Trophoblast cell (in vitro differentiated cells and primary cell): ENCODE measurements at places on chromosomes 1 and 21.

DNA sequence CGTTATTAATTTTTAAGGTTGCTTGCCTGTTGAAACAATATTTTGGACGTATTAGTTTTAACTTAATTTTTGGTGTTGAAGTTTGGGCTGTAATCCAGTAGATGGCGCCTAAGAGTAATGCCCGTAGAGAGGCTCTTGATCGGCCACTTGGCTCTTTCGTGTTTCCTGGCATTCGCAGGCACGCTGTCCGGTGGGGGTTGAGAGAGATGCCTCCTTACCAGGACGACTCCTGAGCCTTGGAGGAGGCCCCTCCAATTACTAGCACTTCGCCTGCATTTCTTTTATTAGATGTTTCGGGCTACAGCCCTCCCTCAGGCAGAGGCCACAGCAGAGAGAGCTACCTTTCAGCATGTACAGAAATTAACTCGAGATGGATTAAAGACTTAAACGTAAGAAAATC, 12.0 kb downstream of the OR2M4 start:
- peak; percentile 12 for DNase-seq

DNA sequence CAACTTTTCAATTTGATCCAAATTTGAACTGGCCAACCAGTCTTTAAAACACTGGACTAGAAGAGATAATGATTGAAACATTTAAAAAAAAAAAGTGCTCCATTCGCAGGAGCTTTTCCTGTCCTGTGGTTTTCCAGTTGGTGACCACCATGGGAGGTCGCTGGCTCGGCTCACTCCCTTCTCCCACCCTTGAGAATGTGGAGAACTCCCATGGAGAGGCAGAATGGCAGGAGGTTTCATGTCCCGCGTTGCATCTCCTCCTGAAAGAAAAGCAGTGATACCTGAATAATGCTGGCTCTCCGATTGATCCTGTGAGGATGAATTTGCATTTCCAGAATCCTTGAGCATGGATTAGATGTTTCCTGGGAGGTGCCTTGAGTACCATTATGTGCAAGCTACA, 16.5 kb upstream of the MPZL1 start:
- no peak for DNase-seq

- DNase-seq, result no peak
These were observed 156.7 kb upstream of the BACE2 start for GRCh38 chr21:41011098-41011731.

DNA sequence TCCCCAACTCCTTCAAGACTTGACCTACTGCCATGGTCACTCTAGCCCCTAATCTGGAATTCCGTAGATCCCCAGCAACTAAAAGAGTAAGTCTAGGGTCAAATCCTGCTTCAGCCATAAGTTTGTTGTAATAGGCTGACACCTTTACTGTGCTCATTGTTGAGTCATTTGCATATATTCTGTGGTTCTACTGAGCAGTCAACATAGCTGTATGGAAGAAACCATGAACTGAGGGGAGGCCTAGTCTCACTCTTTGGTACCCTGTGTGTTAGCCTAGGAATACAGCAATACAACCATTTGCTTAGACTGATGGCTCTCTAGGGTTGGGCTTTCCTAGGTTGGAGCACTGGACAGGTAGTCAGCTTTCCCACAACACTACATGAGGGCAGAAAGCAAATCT, 23.6 kb upstream of the SLC35D1 start:
- no peak for DNase-seq

GRCh38 chr21:36640721-36641244, 58.1 kb upstream of the SIM2 start:
- no peak for DNase-seq

- DNase-seq, result no peak
These were observed 647 bp downstream of the TSEN15 start for GRCh38 chr1:184052194-184052559.

GRCh38 chr1:33930346-33931110, 66.6 kb downstream of the HMGB4 start:
- no peak for DNase-seq

DNA sequence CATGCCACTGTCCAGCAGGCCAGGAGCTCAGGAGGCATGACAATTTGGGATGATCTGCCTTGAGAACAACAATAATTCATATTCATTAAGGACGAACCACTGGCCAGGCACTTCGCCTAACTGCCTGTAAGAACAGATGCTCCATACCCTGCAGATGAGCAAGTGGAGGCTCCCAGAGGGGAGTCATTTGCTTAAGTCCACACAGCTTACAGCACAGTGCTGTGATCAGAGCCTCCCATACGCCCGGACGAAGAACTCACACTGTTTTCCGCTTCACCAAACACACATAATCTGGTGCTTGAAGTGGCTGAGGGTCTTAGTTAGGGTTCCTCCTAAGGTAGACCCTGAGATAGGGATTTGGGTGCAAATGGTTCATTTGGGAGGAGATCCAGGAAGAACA, 93.4 kb upstream of the KLHDC7A start:
- no peak for DNase-seq

DNA sequence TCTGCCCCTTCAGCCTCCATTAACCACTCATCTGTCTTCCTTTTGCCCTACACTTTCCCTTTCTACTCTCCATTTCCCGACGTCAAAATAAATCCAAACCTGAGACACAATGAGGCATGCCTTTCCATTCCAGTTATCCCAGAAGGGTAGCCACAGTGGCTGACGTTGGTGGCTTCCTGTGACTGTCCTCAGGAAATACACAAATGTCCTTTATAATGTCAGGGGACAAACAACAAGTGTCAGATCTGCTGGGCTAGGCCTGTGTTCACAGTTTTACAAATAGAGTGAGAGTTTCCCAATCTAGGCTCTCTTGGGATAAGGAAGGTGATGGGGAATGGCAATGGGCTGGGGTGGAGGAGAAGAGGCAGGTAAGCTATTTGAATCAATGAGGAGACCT, 135.3 kb downstream of the BRINP2 start:
- DNase-seq, result no peak

DNA sequence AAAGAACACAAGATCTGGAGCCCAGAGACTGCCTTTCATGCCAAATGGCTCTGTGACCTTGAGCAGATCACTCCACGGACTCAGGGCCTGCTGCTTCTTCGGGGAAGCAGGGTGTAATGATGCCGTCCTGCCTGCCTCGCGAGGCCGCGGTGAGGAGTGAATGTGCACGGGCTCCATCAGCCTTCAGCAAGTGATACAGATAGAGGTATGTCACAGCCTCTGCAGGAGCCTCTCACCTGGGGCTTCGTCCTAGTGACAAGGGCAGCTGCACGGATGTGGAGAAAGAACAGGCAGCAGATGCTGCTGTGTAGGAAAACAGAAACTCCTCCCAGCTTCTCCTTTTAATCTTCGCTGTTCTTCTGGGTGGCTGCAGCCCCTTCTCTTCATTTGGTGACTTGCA, 127.5 kb downstream of the KCNN3 start:
- no peak for DNase-seq

DNA sequence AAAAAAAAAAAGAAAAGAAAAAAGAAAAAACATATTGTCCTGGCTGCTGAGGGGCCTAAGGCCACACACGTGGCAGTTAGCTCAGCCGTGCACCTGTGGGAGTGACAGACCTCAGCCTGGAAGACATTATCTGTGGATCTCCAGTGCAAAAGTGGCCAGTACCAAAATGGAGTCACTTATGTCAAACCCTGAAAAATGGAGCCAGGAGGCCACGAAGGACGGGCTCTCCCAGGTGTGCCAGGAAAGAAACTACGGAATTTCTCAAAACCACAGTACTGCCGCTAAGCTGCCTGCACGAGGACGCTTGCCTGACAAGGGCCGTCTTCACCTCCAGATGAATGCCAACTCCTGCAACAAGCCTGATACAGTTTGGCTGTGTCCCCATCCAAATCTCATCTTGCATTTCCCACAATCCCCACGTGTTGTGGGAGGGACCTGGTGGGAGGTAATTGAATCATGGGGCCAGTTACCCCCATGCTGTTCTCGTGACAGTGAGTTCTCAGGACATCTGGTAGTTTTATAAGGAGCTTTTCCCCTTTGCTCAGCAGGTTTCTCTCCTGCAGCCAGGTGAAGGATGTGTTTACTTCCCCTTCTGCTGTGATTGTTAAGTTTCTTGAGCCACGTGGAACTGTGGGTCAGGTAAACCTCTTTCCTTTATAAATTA, 5.3 kb upstream of the MIB2 start:
- no peak for DNase-seq

GRCh38 chr1:198185759-198186158, 29.0 kb downstream of the NEK7 start:
- DNase-seq, result peak; percentile 42

GRCh38 chr1:172537366-172537765, 4.4 kb downstream of the SUCO start:
- no peak for DNase-seq

DNA sequence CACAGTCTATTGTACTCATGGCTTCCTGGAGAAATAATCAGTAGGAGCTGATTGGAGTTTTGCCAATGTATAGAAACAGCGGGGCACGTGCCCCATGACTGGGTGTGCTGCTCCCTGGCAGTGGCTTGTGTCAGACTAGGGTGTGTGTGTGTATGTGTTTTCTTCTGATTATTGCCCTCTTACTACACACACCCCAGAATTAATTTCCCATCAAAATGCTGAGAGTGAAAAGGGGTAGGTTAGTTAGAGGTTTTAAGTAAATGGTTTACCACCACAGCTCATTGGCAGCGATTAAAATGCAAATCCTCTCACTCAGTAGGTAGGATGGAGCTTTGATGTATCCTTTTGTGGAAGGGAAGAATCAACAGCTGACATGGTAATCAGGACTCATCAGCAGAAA, 29.9 kb downstream of the HHAT start:
- no peak for DNase-seq

- no peak for DNase-seq
These were observed 14.0 kb upstream of the HLCS start for GRCh38 chr21:36980280-36981048.

GRCh38 chr1:207174913-207175312, 70.9 kb downstream of the C4BPA start:
- peak; percentile 4 for DNase-seq

DNA sequence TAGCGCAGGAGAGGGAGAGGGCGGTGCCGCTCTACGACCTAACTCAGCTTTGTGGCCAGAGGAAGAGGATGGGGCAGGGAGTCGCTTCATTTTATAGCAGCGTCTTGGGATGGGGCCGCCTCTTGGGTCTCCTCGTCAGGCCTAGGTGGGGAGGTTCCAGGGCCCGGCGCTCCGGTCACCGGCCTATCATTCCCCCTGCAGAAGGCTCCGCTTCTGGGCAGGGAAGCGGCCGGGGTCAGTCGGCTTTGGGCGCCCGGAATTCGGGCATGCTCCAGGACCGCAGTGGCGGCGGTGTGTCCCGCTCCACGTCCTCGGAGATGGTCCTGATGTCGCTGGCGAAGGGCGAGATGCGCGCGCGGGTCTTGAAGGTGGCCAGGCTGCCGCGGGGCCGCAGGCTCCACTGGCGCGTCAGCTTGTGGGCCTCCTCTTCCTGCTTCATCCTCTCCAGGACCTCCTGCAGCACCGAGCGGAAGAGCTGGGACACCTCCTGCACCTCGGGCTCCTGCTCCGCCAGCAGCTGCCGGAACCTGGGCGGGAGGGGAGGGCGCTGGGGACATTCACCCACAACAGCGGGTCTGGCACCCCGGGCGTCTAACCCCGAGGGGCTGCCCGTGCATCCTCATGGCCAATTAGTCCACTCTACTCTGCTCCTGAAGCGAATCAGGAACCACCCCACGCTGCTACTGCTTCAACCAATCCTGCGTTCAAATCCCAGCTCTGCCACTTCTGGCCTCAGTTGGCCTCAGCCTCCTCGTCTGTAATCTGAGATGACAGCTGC, 13.0 kb downstream of the RD3 start:
- DNase-seq, result no peak

DNA sequence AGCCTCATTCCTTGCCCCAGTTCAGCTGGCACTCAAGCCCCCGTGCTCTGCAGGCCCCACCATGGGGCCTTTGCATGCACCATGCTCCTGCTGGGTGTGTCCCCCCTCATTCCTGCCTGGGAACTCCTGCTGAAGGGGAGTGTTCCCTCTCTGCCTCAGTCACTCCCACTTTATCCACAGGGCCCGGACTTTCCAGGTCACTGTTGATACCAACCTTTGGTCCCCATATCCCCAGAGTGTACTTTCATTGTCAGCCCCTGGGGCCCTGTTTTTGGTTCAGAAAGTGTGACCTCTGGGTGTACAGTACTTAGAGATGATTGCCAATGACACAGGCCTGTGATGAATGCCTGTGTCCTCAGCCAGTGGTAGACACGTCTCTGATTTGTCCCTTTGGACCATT, 2.9 kb downstream of the TTC22 start:
- DNase-seq, result no peak

- no peak for DNase-seq
These were observed 36.5 kb downstream of the GPSM2 start for GRCh38 chr1:108913105-108913948.

DNA sequence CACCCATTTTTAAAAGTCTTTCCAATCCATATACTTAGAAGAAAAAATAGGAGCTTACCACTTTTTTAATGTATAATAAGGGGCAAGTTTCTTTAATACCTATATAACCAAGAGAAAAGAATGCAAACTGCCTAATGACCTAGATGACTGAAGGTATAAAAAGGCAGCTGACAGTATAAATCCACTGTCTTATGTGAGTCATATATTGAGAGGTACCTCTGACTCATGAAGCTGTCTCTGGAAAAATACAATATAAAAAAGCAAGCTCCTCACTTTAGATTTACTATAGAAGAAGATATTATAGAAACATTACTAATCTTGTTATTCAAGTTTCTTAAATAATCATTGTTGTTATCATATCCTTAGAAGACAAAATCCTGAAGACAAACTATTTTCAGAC, 144.2 kb downstream of the VAV3 start:
- no peak for DNase-seq

DNA sequence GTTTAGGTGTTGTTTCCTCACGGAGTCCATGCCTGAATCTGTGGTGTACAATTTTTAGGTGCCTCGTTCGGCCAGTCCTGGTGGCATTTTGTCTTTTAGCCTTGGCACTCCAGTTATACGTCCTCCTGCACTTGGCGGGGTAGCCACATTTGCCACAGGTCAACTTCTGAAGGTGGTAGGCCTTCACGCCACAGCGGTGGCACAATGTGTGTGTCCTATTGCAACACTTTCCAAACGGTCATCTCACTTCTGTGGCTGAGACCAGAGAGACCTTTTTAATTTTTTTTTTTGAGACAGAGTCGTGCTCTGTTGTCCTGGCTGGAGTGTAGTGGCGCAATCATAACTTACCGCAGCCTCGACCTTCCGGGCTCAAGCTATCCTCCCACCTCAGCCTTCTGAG, 49.1 kb downstream of the CAMTA1 start:
- peak; percentile 33 for DNase-seq

GRCh38 chr1:28720376-28720775, 16.4 kb upstream of the YTHDF2 start:
- peak; percentile 70 for DNase-seq

DNA sequence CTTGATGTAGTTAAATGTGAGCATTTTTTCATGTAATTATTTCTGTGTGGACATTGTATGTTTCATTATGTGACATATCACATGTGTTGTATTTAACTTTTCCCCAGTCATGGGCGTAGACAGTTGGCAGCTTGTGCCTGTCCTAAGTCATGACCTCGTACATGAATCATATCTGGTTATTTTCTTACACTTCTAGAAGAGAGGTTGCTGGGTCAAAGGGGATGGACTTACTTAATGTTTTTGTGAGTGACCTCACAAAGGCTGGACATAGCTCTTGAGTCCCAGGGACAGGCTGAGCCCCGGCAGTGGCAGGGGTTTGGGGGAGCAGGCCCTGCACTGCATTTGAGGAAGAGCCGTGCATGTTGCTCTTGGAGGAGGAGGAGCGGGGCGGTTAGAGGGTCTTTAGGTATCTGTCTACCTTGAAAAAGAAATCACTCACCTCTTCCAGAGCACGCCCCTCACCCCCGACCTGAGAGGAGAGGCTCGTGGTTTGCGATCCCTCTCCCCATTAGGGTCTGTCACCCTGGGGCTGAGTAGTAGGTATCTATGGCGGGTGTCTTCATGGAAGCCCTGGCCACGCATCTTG, 16.4 kb downstream of the IFNGR2 start:
- DNase-seq, result peak; percentile 53
